ENCODE measurements at places on chromosomes 2 and 18. TPM values are rescaled to one million over a fixed set of nuclear protein-coding genes. Genes with fewer than 3 reads are reported as not detected.

Gene CROCC2
- not detected for total RNA-seq

Gene TWIST2
- 14.7 TPM for total RNA-seq

Gene NOL4
- total RNA-seq = not detected

Gene SMAD2
- 42.7 TPM for total RNA-seq

Gene ICOS
- not detected for total RNA-seq

Gene FEV
- total RNA-seq = not detected

Data from airway epithelial cell (primary cell).